Hippocampal formation (tissue), 2 donors: ENCODE measurements at places on chromosomes 7 and 10.

GRCh38 chr10:23035569-23035968 is 59.8 kb upstream of the MSRB2 start:
- no peak for DNase-seq

GRCh38 chr10:88254091-88254490 is 329.0 kb downstream of the RNLS start:
- no peak for DNase-seq

- no peak for DNase-seq
Observed at GRCh38 chr10:24727786-24728185, 4.1 kb upstream of the ARHGAP21 start.

GRCh38 chr7:36021917-36022550 is 131.0 kb upstream of the EEPD1 start:
- peak; percentile 29 for DNase-seq

DNA sequence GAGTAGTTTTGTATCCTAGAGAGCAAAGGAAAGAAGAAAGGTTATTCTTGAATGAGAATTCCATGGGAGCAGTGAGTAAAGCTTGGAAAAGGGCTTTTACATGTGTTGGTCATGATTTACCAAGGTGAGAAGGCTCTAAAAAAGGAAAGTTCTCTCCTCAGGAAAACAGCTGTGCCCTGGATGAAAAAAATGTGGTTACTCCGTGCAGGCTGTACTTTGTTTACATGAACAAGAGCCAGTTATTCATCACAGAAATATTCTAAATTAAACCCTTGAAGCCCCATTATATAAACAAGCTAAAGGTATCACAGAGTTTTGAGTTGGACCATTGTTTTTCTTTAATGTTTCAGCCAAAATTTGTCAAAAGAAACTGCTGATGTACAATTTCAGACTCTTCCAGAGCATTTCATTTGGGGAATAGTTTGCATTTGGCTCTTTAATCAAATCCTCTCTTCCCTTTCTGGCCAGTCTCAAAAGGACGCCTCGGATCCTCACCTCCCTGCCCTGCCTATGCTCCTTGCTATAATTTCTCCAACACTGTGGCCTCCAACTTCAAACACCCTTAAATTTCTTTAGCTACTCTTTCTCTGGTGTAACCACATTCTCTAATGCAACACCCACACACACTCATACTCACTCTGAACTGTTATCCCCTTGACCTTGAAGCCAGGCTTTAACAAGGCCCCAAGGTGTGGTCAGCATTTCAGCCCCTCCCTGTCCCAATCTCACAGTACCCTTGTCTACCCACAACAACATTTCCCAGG is 47.4 kb downstream of the AFAP1L2 start:
- no peak for DNase-seq

- DNase-seq: no peak
Observed at GRCh38 chr7:193481-194251, 1.3 kb downstream of the FAM20C start.

GRCh38 chr7:6386779-6387178 is 61.0 kb downstream of the DAGLB start:
- no peak for DNase-seq

- DNase-seq: no peak
Observed at GRCh38 chr7:139355320-139355719, 4.4 kb upstream of the LUC7L2 start.

GRCh38 chr10:86798025-86798424 is 41.6 kb downstream of the BMPR1A start:
- DNase-seq: no peak

GRCh38 chr7:48959676-48960075 is 35.3 kb downstream of the CDC14C start:
- no peak for DNase-seq

DNA sequence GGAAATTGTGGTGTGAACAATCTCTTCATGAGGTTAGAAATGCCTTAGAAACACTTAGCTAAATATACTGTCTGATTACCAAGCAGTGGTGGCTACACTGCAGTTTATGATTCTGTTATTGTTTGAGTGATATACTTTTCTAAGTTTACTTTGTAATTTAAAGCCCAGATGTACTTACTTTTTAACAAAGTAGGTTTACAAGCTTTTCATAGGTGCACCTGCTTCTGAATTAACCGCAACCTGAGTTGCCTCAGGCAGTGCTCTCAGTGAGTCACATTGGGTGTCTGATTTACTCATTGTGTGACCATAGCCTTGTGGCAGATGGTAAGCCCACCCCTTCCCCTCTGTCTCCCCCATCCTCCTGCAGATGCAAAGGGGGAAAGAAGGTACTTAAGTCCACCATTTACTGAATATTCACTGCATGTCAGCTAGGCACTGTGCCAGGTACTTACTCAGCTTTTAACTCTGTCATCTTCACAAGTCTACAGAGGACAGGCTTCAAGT is 9.0 kb downstream of the MTURN start:
- DNase-seq: no peak

GRCh38 chr7:26965724-26966123 is 101.3 kb upstream of the SKAP2 start:
- DNase-seq: no peak

DNA sequence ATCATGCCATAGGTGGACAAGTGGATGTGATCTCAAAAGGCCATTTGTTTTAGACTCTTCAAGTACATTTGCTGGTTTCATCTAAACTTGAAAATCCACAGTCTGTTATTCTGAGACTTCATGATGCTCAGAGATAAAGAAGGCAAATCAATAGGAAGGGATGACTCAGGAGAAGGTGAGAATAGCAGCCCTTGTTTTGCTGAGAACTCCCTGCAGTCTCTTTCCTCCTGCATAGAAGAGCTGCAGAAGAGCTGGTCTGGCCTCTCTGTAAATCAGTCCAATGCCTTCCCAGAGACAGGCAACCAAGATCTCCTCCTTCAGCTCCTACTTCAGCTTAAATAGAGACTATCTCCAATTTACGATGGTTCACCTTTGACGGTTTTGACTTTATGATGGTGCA is 4.0 kb upstream of the BAIAP2L1 start:
- no peak for DNase-seq

DNA sequence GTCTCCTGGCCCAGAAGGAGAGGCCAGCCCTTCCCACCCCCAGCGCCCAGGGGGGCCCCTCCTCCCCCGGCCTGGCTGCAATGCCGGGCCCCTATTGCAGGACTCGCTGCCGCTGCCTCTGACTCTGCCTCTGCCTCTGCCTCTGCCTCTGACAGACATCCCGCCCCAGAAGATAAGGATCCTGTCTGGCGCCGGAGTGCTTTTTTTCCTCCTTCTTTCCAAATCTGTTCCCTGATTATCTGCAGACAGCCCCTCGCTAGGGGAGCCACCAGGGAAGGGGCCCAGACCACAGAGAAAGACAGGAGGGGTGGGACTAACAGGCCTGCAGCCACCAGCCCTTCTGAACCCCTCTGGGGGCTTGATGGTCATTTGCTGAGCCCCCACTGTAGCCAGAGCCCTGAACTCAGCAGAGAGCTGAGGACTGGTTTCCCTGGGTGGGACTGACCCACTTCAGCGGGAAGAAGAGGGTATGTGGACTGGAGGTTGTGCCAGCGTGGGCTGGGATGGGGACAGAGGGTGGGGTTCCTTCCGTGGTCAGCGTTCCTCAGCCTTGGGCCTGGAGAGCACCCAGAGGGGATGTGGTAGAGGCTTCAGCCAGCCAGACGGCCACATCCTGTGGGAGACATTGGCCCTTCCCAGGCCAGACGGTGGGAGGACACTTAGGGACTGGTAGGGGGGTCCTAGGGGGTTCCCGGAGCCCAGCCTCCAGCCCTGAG is 22.8 kb downstream of the UNC5B start:
- no peak for DNase-seq

DNA sequence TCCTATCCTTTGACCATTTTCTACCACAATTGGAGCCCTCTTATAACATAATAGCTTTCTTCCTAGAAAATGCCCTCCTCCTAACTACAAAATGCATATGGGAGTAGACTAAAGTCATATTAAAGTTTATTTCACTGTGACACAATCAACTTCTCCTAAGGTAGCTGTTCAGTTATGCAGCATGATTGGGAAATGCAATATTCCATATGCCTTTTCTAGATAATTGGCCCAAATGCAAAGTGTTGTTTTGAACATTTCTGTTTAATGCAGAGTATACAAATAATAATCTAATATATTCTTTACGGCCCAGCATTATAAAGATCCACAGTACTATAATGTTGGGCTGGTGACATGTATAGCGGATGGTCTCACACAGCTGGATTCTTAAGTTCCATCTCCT is 205.1 kb downstream of the RAPGEF5 start:
- no peak for DNase-seq
